ENCODE measurements at places on chromosomes 13 and 19.

GRCh38 chr13:80341756-80342370, 937 bp upstream of the SPRY2 start:
- no peak for DNase-seq

GRCh38 chr13:80501556-80501955, 160.6 kb upstream of the SPRY2 start:
- no peak for DNase-seq

DNA sequence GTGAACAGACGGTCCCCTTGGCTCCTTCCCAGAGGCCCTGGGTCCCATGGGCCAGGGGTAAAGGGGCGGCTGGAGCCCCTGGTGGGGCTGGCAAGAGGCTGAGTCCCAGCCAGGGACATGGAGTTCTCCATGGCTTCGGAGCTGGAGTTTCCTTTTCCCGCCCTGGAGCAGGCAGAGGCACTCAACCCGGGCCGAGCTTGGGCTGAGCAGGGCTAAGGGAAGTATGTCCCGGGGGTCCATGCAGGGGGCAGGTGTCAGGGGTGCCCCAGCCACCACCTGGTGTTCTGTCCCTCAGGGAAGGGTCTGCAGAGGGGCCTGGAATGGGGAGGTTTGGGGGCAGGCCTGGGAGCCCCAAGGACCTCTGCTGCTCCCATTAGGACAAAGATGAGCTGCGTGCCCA, 54.0 kb upstream of the TPM4 start:
- DNase-seq: no peak

DNA sequence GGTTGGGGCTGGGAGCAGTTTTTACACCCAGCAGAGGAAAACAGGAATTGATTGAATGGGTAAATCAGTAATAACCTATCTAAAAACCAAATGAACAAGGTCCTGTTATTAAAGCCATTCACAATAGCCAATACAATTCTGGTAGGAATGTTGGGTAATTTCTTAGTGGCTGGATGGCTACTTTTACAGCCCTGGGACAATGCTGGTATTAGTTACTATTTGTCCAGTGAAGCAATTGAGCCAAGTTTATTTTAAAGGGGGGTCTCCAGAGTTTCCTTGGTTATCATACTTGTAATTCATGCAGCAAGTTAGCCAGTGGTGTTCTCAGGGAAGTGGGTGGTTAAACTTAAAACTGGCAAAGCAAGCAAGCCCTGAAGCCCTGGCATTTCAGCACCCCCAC, 92.3 kb upstream of the STARD13 start:
- DNase-seq: no peak

DNA sequence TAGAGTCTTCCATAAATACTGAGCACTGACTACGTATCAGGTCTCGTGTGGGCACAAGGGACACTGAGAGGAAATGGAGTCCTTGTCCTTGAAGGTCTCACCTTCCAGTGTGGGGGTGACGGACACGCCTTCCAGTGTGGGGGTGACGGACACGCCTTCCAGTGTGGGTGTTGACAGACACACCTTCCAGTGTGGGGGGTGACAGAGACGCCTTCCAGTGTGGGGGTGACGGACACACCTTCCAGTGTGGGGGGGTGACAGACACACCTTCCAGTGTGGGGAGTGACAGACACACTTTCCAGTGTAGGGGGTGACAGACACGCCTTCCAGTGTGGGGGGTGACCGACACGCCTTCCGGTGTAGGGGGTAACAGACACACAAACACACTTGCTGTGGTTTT, 14.3 kb upstream of the EDDM13 start:
- DNase-seq: no peak

DNA sequence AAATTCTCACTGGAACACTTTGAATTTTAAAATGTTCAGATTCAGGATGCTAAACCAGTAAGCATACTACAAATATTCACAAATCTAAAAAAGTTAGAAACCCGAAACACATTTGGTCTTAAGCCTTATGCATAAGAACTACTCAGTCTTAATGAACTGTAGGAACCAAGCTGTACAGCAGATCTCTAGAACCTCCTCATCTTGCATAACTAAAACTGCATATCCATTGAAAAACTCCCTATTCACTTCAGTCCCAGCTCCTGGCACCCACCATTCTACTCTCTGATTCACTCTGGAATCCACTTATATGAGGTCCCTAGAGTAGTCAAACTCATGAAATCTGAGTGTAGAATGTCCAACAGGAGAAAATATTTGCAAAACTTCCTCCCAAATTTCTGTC, 65.6 kb upstream of the CEACAM8 start:
- DNase-seq: no peak

DNA sequence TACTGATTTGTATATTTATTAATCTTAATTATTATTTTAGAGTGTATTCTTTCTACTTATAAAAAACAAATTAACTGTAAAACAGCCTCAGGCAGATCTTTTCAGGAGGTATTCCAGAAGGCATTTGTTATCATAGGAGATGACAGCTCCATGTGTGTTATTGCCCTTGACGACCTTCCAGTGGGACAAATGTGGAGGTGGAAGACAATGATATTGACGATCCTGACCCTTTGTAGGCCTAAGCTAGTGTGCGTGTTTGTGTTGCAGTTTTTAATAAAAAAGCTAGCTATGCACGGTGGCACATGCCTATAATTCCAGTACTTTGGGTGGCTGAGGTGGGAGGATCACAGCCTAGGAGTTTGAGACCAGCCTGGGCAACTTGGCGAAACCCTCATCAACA, 46.7 kb downstream of the NDFIP2 start:
- no peak for DNase-seq

DNA sequence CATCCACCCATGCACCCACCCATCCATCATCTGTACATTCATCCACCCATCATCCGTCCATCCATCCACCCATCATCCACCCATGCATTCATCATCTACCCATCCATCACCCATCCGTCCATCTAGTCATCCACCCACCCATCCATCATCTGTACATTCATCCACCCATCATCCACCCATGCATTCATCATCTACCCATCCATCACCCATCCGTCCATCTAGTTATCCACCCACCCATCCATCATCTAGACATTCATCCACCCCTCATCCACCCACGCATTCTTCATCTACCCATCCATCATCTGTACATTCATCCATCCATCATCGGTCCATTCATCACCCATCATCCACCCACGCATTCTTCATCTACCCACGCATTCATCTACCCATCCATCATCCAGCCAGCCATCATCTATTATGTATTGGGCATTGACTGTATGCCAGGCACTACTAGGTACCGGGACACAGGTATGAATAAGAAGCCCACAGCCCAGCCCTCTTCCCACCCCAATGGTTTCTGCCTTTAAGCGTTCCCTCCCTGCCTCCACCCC, 16.7 kb upstream of the GALP start:
- no peak for DNase-seq

- DNase-seq: no peak
Measured at GRCh38 chr13:64272681-64273080, 2857.0 kb upstream of the PCDH20 start.

- no peak for DNase-seq
Measured at GRCh38 chr19:19461306-19461670, 54.1 kb downstream of the TSSK6 start.

- DNase-seq: no peak
Measured at GRCh38 chr19:41694196-41694595, 6.1 kb upstream of the CEACAM7 start.

- DNase-seq: no peak
Measured at GRCh38 chr19:45920458-45920857, 5.9 kb upstream of the NANOS2 start.

DNA sequence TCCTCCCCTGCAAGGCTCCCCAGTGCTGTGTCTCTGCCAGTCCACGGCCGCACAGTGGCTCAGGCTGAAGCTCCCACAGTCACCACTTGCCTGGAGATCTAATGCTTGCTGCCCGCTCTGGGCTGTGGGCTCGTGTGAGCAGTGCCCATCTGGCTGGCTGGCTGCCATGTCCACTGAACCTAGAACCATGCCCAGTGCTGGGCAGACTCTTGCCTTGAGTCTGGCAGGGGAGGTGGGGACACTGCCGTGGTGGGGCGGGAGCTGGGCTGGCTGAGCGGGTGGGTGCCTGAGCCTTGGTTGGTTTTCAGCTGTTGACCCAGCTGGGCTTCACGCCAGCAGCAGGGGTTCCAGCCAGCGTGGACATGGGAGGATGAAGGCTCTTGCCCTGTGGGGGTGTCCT, 52.3 kb downstream of the CRTC1 start:
- DNase-seq: no peak

DNA sequence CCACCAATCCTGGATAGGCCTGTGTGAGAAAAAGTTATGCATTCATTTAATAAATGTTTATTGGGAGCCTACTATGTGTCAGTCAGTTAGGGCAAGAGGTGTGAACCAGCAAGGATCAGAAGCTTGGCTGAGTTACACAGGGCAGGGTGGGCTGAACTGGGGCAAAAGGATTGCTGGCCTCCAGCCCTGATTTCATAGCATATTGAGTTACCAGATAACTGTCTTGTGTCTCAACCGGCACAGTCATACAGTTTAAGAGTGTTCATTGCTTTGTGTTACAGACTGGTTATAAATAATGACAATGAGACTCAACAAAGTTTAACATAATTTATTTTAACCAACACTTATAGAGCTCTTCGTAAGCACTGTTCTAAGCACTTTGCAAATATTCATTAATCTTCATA, 253.8 kb downstream of the DLEU7 start:
- no peak for DNase-seq

DNA sequence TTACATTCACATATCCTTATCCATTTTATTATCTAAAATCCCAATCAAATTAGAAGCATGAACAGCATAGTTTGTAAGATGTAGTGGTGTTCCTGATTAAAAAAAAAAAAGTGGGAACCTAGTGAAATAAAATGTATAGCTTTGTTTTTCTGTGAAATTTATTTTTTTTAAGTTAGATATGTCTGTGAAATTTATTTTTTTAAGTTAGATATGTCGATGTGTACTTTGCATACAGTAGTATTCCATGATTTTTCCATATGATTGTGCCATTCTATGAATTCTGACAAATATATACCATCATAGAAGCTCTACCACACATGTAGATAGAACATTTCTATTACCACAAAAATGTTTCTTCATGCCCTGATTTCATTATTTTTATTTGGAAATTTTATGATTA, 6.0 kb upstream of the MAB21L1 start:
- no peak for DNase-seq

GRCh38 chr13:54511366-54511765, 1482.8 kb downstream of the OLFM4 start:
- no peak for DNase-seq

DNA sequence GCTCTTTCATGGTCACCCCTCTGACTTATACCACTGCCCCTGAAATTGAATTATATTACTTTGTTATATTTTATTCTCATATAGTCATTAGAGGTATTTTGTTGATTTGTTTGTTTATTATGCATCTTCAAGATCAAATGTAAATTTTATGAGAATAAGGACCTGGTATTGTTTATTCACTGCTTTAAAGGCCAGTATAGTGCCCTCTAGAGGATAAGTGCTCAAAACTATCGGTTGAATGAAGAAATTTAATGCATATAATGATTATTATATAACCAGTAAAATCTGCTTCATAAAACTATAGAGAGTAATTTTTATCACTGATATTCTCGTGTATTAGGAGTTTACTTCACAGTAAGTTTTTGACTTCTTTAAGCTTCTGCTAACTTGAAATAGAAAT, 1401.9 kb downstream of the SLITRK1 start:
- no peak for DNase-seq

GRCh38 chr13:20465218-20465879, 60.3 kb downstream of the CRYL1 start:
- DNase-seq: no peak

DNA sequence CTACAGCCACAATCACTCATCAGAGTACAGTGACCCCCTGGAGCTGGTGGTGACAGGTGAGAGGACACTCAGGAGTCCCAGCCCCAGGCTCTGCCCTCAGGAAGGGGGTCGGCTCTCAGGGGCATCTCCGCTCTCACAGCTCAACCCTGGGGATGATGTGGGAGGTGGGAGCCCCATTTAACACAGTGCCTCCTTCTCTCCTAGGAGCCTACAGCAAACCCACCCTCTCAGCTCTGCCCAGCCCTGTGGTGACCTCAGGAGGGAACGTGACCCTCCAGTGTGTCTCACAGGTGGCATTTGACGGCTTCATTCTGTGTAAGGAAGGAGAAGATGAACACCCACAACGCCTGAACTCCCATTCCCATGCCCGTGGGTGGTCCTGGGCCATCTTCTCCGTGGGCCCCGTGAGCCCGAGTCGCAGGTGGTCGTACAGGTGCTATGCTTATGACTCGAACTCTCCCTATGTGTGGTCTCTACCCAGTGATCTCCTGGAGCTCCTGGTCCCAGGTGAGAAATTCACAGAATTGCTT, 1.0 kb downstream of the LILRA2 start:
- no peak for DNase-seq

DNA sequence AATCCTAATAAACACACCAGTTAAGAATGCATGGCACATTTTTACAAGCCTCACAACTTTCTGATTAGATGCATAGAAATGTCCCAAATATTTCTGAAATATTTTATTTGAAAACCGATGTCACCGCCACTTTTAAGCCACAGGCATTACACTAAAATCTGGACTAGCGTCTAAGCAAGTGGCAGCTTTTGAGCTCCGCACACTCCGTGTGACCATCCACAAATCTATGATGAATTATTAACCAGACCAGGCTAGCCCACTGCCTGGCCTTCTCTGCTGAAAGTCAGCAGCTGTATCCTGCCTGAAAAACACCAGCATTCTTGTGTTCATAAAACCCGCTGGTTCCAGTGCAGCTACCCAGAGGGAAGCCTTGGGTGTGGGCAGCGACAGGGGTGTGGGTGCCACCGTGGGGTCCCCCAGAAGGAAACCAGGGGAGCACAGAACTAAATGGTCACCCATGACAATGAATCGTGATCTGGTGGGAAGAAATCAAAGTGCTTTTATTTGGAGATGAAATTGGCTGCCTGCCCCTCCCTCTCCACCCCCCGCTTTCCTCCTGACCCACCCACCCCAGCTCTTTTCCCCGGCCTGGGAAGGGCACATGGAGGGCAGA, 13.8 kb downstream of the RASA3 start:
- no peak for DNase-seq

DNA sequence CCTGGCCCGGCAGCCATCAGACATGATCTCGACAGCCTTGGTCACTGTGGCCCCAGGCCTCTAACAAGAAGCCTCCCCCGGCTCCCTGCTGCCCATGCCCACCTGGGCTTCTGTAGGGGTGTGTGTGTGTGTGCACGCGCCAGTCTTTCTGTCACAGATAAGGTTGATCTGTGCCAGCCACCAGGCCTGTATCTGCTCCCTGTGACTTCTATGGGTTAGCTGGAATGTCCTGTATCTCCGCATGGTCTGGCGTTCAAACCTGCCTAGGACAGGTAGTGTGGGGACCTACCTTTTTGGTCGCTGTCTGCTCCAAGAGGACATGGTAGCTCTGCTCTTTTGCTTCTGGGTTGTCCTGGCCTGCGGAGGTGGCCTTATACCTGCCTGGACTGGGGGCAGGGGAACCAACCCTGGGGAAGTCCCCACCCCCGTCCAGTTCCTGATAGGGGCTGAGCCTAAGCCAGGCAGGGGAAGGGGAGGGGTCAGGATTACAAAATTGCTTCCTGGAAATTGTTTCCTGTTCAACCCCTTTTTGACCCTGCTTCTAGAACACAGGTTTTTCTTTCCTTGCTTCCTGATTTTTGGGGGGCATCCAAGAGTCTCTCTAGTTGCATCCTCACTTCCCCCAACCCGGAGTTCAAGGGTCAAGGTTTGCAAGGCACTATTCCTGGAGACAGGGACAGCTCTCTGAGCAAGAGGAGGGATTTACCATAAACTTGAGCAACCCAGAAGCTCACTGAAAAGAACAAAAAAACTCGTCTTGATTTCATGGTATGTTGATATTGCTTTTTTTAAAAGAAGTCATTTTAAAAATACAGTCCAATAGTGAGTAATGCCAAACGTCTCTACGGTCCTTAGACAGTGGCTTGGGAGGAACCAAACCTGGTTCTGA, at the start of gene LRG1:
LRG1 (minus strand) TSS at position 344 of the 889 bp plus-strand sequence; CDS start at position 321, 23 bp downstream.
- no peak for DNase-seq

- no peak for DNase-seq
Measured at GRCh38 chr19:45187421-45188100, 9.0 kb downstream of the BLOC1S3 start.

Measured in activated T-cell treated with anti-CD3 and anti-CD28 coated beads, Interleukin-2, amount 50 U/mL, for 24 hours (primary cell).